ENCODE measurements at places on chromosomes 1 and 21. TPM values are rescaled to one million over a fixed set of nuclear protein-coding genes. Genes with fewer than 3 reads are reported as not detected.

PRPF38A gene
- total RNA-seq: 18.2 TPM

NTNG1 gene
- total RNA-seq: 12.4 TPM

G0S2 gene
- 5.4 TPM for total RNA-seq

PTPRC gene
- total RNA-seq: 4.7 TPM

PRR9 gene
- total RNA-seq: not detected

PLA2G2A gene
- total RNA-seq: 0.35 TPM

TSACC gene
- 0.27 TPM for total RNA-seq

- H3K4me3 ChIP-seq: no peak overlapping the region
- no peaks in the 10 kb centered on the region for H3K36me3 ChIP-seq
- peak; percentile 25 for DNase-seq
Observed at GRCh38 chr1:51284487-51284954, 45.8 kb downstream of the TTC39A start.

DNA sequence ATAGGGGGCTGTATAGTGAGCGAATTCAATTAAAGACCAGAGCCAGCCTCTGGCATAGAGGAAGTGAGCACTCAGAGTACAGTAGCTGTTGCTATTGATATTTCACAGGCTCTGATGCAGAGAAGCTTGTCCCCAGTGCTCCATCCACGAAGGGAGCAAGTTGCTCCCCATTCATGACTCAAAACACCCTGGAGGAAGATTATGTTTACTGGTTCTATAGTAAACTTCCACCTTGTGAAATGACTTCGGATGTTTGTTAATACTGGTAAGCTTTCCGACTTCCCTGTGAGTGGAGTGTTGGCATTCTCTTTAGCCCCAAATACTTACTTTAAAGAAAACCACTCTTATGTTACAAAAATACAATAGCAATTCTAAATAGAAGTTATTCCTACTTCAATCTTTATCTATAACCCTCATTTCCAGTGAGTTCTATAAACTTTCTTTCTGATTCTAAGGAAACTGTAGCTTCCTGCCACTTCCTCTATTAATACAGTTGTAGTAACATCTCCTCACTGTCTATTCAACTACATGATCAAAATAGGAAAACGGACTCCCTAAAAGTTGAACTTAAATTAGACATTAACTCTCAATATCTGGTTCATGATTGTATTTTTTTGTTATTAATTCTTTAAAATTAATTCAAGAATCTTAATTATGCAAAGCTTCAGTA, 46.4 kb downstream of the ZNF281 start:
- no peaks in the 10 kb centered on the region for H3K36me3 ChIP-seq
- H3K27ac ChIP-seq: no peak overlapping the region
- no peak overlapping the region for H3K4me3 ChIP-seq
- H3K4me1 ChIP-seq: no peaks in the 10 kb centered on the region
- H3K27me3 ChIP-seq: no peaks in the 10 kb centered on the region
- DNase-seq: no peak

- peaks cover 15% of the 10 kb centered on the region for H3K27me3 ChIP-seq
- H3K27ac ChIP-seq: no peak overlapping the region
- H3K4me1 ChIP-seq: peaks cover 15% of the 10 kb centered on the region
- no peak overlapping the region for H3K4me3 ChIP-seq
Observed at GRCh38 chr1:110520827-110521226, 1.9 kb upstream of the KCNA10 start.

GRCh38 chr1:188719735-188720134, 1757.9 kb downstream of the BRINP3 start:
- no peaks in the 10 kb centered on the region for H3K27me3 ChIP-seq
- H3K4me1 ChIP-seq: no peaks in the 10 kb centered on the region
- H3K27ac ChIP-seq: no peak overlapping the region
- H3K4me3 ChIP-seq: no peak overlapping the region
- no peaks in the 10 kb centered on the region for H3K36me3 ChIP-seq

GRCh38 chr1:7476402-7476801, 294.7 kb upstream of the VAMP3 start:
- H3K36me3 ChIP-seq: no peaks in the 10 kb centered on the region
- peaks cover 47% of the 10 kb centered on the region for H3K4me1 ChIP-seq
- H3K4me3 ChIP-seq: no peak overlapping the region
- DNase-seq: no peak
- no peaks in the 10 kb centered on the region for H3K27me3 ChIP-seq
- no peak overlapping the region for H3K27ac ChIP-seq

DNA sequence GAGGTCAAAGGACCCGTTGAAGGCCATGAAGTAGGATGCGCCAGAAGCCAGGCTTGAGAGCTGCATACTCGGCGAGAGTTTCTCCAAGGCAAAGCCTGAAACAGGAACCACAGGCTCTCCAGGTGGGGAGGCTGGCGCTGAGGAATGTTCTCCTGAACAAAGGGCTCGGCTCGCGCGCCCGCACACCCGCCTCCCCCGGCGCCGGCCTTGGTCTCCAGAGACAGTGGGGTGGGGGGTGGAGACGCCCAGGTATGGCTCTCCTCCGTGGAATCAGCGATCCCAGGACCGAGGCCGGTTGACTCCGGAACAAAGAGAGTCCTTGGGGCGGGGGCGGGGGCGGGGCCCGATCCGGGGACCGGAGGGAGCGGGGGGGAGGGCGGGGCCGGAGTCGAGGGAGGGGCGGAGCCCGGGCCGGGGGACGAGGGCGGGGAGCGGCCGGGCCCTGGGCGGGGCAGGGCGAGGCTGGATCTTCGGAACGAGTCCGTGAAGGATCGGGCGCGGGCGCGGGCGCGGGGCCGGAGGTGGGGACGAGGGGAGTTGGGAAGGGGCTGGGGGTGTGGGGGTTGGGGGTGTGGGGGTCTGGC, 85.0 kb downstream of the NKAIN1 start:
- H3K4me3 ChIP-seq: peak overlapping the region; percentile 58
- H3K4me1 ChIP-seq: peaks cover 3% of the 10 kb centered on the region
- H3K27ac ChIP-seq: peak overlapping the region; percentile 84
- H3K36me3 ChIP-seq: peaks cover 3% of the 10 kb centered on the region
- no peaks in the 10 kb centered on the region for H3K27me3 ChIP-seq

- H3K4me3 ChIP-seq: no peak overlapping the region
- H3K36me3 ChIP-seq: no peaks in the 10 kb centered on the region
- peaks cover 6% of the 10 kb centered on the region for H3K4me1 ChIP-seq
- no peak for DNase-seq
- H3K27ac ChIP-seq: no peak overlapping the region
Observed at GRCh38 chr1:38071312-38072256, 25.0 kb upstream of the POU3F1 start.

DNA sequence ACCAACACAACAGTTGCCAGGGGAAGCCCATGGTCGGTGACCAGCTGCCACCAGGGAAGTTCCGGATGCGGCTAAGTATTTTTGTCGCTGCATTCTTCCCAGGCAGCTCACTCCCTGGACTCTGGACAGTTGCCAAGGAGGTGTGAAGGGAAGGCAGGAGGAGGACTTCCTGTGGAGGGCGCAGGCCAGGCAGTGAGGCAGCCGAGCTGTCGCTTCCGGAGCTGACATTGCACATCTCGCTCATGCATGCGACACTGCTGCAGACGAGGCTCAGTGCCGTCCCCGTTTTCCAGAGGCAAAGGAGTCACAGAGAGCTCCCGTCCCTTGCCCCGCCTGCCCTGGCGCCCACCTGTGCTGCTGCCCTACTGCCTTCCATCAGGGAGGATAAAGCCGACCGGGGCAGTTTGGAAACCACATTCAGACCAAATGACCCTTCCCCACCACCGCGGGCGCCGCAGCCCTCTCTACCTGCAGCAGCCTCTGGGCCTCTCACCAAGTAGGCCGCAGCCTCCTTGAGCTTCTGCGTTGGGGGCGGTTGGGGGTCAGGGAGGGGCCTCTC, 81.4 kb downstream of the NENF start:
- peaks cover 22% of the 10 kb centered on the region for H3K4me1 ChIP-seq
- no peak overlapping the region for H3K27ac ChIP-seq
- no peaks in the 10 kb centered on the region for H3K36me3 ChIP-seq
- H3K27me3 ChIP-seq: peaks cover 57% of the 10 kb centered on the region
- DNase-seq: peak; percentile 73
- peak overlapping the region; percentile 16 for H3K4me3 ChIP-seq

- no peak for DNase-seq
- no peak overlapping the region for H3K4me3 ChIP-seq
- H3K36me3 ChIP-seq: no peaks in the 10 kb centered on the region
- H3K4me1 ChIP-seq: no peaks in the 10 kb centered on the region
- peaks cover 1% of the 10 kb centered on the region for H3K27me3 ChIP-seq
Observed at GRCh38 chr1:240099329-240099728, 7.6 kb downstream of the FMN2 start.

GRCh38 chr1:32521165-32521564, 18.1 kb upstream of the ZBTB8A start:
- H3K27ac ChIP-seq: no peak overlapping the region
- H3K4me3 ChIP-seq: no peak overlapping the region
- H3K27me3 ChIP-seq: no peaks in the 10 kb centered on the region
- no peaks in the 10 kb centered on the region for H3K36me3 ChIP-seq
- DNase-seq: no peak

DNA sequence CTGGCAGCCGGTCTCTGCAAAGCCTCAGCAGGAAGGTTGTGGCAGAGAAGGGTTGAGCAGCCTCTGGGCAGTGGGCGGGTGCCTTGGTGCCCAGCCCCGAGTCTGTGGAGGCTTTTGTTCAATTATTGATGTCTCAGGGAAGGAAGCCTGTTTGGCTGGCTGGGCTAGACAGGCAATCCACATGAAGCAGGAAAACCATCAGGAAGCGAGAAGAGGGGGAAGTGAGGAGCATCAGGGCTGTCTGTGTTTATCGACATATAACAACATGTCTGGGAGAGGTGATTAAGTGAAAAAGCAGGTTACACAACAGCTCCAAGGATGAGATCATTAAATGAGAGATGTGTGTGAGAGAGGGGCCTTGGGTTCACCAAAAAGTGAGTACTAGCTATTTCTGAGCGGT, 105.4 kb downstream of the UBE2U start:
- DNase-seq: no peak
- no peak overlapping the region for H3K27ac ChIP-seq
- no peaks in the 10 kb centered on the region for H3K4me1 ChIP-seq
- no peaks in the 10 kb centered on the region for H3K27me3 ChIP-seq

DNA sequence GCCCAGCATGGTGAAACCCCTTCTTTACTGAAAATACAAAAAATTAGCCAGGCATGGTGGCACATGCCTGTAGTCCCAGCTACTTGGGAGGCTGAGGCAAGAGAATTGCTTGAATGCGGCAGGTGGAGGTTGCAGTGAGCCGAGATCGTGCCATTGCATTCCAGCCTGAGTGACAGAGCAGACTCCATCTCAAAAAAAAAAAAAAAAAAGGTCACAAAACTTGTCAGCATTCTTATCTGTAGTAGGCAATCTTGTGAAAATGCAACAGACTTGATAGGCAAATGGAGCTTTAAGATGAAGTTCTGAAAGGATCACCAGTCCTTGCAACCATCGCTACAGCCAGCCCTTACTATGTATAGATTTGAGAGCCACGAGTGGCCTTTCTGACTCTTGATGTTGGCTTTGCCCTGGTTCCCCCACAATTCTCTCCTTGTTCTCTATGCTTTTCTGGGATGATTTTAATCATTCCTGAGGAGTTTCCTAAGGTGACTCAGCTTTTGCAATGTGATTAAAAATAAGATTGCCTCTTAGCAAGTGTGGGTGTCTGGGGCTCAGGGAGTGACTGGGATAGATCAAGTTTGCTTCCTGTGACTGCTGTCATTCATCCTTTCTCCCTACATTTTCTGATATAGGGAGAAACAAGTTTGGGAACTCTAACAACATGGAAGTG, 7.1 kb upstream of the MAP1LC3C start:
- H3K27ac ChIP-seq: no peak overlapping the region
- no peak for DNase-seq
- peaks cover 5% of the 10 kb centered on the region for H3K4me1 ChIP-seq
- H3K27me3 ChIP-seq: no peaks in the 10 kb centered on the region
- no peak overlapping the region for H3K4me3 ChIP-seq

DNA sequence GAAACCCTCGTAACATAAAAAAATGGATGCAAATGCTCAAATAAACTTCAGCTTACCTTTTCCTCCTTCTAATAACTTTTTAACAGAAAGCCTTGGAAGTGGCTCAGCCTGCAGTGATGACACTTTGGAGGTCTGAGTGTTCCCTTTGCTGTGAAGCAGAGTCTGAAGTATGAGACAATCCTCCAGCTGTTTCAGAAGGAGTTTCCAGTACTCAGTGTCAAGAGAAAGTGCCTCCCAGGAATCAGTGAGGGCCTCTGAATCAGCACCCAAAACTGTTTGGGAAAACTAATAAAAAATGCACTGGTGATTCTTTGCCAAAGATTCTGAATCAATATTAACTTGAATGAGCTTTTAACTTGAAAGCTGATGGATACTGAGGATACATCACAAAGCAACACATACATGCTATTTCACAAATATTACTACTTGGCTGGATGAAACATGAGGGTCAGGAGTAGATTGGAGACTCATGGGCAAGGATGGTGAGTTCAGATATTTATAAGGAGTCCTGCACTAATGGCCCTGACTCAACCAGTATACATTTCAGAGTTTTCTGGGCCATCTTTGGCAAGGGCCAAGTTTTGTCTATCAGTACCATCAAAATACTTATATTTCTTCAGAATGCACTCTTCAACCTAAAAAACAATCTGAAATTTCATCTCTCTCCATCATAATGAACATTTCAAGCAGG, 77.0 kb downstream of the IARS2 start:
- H3K36me3 ChIP-seq: peaks cover 19% of the 10 kb centered on the region
- H3K27ac ChIP-seq: no peak overlapping the region
- H3K27me3 ChIP-seq: no peaks in the 10 kb centered on the region
- H3K4me3 ChIP-seq: no peak overlapping the region
- H3K4me1 ChIP-seq: no peaks in the 10 kb centered on the region
- no peak for DNase-seq

- peaks cover 8% of the 10 kb centered on the region for H3K36me3 ChIP-seq
- H3K27ac ChIP-seq: peak overlapping the region; percentile 89
Observed at GRCh38 chr1:10252508-10252907, 42.1 kb downstream of the KIF1B start.

- H3K36me3 ChIP-seq: no peaks in the 10 kb centered on the region
- H3K4me1 ChIP-seq: peaks cover 8% of the 10 kb centered on the region
- no peak overlapping the region for H3K4me3 ChIP-seq
Observed at GRCh38 chr1:63718541-63718970, 55.3 kb upstream of the ROR1 start.

- no peaks in the 10 kb centered on the region for H3K27me3 ChIP-seq
- H3K4me3 ChIP-seq: no peak overlapping the region
- no peak for DNase-seq
Observed at GRCh38 chr21:28776251-28776650, 216.4 kb downstream of the LTN1 start.

All from muscle of leg (tissue), 16 donors.